CD4-positive, alpha-beta T cell treated with Interferon gamma for 1 hour (primary cell): ENCODE measurements at places on chromosomes 7 and 10.

DNA sequence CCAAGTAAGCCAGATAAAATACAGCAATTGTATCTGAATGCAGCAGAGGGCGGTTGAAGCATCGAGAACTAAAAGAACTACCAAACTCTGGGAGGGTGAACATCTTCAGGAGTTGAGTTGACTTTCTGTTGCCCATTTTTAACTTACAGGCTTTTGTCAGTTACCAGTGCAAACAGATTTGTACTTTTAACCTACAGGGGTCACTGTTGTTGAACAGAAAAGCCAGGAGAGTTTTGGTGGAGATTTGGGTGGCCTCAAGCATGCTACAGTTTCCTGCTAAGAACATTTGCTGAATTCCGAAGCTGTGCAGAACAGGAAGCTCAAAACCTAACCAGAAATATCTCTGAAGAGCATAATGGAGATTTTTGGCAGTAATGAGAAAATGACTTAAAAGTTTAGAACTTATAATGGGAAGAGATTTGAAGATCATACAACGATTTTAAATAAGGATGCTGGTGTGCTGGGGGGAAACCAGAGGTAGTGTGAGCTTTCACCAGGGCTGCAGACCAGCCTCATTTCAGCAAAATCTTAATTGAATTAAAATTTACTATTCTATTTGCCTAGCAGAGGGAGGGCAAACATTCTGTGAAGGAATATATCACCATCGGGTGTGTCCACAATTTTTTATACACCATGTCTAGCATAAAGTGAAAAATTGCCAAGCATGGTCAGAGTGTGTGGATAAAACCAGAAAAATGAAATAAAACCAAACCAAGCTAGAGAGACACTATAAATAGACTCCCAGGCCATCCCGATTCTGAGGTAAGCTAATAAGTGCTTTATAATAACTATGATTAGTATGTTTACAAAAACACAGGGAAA, 208.6 kb upstream of the CCDC6 start:
- DNase-seq, result no peak

DNA sequence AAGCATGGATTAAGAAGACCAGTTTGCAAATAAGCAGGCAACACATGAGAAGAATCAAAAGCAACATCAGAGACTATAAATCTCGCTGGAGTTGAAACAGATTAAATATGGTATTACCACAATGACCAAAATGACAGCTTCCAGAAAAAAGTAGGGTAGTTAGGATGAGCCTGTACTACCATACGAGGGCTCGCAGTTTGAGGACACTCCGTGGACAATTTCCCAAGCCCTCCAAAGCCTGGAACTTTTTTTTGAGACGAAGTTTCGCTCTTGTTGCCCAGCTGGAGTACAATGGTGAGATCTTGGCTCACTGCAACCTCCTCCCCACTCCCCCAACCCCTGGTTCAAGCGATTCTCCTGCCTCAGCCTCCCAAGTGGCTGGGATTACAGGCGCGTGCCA, 1.0 kb downstream of the LRRC17 start:
- no peak for DNase-seq

GRCh38 chr7:28745351-28745750, 212.8 kb downstream of the TRIL start:
- no peak for DNase-seq

DNA sequence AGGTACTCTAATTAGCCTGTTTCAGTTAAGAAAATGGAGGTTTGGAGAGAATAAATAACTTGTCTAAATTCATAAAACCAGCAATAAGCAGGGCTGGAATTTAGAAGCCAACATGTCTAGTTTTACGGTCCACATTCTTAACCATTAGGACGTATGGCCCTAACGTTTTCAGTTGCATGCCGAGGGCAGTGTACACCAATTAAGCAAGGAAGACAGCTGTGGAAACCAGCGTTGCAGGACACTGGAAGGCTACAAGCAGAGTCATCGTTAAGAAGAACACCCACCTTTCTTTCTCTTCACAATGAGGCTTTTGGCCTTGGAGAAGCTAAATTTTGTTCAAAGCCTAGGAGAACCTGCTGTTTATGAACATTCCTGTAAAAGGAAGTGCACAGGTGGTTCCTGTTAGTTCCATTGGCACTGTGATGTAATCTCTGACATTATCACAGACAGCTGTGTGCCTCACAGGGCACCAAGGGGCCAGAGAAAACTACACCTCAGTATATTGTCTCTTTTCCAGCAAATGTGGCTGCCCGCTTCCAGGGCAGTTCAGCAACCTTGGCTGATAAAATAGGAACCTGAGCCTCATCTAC, 21.0 kb downstream of the MPP7 start:
- DNase-seq, result no peak

DNA sequence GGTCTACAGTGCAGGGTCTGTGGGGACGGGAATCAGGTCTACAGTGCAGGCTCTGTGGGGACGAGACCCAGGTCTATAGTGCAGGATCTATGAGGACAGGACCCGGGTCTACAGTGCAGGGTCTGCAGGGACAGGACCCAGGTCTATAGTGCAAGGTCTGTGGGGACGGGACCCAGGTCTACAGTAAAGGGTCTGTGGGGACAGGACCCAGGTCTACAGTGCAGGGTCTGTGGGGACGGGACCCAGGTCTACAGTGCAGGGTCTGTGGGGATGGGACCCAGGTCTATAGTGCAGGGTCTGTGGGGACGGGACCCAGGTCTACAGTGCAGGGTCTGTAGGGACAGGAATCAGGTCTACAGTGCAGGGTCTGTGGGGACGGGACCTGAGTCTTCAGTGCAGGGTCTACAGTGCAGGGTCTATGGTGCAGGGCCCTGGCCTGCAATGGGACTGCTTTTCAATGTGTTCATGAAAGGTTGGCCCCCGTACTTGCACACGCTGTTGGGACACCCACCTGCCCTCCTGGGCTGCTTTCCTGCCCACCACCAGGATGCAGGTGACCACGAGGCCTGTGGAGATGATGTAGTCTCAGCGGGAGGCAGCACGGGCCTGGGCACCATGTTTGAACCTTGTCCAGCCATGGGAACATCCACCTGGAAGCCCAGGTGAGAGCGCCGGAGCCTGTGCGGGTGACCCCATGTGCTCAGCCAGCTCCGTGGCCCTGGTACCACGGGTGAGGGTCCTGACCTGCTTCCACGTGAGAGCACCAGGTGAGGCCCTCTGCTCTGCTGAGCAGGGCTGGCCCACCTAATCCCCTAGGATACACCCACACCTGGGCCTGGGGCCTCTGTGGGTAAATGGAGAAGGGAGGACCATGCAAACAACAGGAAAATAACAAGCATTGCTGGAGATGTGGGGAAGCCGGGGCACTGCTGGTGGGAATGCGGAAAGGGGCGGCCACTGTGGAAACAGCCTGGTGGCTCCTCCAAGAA, 91.4 kb upstream of the DIP2C start:
- no peak for DNase-seq

DNA sequence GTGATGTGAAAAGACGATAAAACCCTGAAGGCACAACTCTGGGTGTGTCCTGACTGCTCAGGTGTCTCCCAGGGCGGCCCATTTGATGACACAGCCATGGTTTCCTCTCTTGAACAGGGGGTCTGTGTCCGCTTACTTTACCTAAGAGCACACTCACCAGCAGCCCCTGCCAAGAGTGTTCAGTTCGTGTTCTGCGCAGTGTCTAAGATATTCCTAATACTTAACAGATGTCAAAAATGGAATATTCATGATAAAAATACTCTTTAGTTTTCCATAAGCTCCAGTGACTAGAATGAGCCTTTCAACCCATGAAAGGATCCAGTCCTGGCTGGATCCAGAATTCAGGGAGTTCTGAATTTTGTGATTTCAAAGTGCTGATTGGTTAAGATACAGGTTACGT, 492.4 kb downstream of the TNS3 start:
- no peak for DNase-seq

DNA sequence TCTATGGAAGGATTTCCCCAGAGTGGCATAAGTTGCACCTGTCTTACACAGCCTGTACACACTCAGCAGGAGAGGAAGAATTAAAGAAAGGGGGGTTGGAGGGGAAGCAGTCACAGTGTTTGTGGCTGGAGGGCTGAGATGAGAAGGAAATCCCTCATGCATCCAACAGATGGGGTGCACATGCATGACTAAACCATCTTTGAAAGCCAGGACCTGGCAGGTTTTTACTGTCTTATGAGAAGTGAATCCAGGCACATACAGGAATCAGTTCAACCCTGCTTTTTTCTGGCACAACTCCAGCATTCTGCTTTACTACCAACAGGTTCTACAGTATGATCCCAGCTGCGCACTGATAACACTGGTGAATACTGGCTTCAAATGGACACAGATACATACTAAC, 107.7 kb downstream of the CACNA2D1 start:
- no peak for DNase-seq

DNA sequence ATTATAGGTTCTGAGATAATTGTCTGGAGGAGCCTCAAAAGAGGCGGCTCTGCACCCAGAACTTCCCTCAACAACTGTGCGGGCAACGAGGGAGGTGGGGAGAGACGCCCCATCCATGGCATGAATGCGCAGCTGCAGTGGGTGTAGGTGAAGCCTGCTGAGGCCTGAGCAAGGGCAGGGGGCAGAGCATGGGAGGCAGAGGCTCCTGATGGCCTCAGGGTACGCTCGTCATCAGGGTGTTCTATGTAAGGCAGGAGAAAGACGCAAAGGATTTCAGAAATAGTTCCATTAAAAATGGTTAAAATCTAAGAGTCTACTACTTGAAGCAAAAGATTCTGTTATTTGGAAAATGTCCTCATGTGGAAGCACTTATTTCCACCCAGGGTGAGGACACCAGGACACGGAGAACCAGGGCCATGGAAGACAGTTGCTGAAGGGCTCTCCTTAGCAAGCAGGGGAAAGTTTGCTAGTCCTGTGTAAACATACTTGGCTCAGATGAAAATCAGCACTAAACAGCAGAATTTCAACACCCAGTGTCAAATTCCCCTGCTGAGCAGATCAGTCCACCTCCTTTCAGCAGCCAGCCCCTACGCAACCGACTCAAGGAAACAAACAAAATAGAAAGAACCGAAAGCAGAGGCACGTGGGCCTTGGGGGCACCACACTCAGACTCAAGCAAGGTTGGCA, 18.9 kb downstream of the INSIG1 start:
- no peak for DNase-seq

DNA sequence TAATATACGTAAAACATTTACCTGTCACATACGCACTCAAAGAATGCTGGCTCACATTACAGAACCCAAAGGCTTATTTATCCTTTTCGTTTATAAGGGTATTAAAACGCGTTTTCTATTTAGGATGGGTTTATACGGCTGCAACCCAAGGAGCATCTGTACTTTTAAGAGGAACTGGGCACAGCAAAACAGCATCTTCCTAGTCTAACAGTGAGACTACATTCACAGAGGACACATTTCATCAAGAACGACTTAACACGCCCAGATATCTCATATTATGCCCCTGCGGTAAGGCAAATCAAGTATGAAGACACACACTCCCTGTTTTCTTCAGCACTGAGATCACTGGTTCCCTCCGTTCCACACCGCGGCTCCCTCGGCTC, 533 bp upstream of the DMTF1 start:
- DNase-seq, result no peak

- no peak for DNase-seq
These were observed 4.4 kb downstream of the TBX20 start for GRCh38 chr7:35249537-35249907.

GRCh38 chr10:124179308-124180043, 86.1 kb upstream of the CHST15 start:
- DNase-seq, result no peak

DNA sequence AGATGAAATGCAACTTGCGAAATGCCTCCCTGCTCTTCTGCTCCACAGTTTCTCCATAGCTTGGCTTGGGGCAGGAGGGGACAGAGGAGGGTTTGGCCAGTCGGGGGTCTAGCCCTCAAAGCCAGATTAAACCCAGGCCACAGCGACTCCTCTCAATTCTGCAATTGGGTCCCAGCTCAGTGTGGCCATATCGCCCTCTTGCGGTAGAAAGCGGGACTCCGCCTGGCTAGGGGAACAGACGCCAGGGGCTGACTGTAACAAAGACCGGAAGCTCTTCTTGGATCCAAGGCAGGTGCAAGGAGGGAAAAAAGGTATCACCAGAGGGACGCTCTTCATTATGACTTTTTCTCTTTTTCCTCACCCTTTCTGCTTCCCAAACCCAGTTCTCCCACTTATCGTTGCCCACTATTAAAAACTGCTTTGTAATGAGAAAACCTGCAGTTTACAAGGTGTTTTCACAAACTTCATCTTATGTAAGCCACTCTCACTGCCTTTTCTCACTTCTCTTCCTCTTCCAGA, 36.6 kb upstream of the TNPO3 start:
- peak; percentile 75 for DNase-seq

GRCh38 chr7:121954803-121955202, 81.8 kb downstream of the PTPRZ1 start:
- no peak for DNase-seq
